Inflammatory macrophage treated with lipopolysaccharide for 4 hours (primary cell): ENCODE measurements at places on chromosomes 1 and 21.

DNA sequence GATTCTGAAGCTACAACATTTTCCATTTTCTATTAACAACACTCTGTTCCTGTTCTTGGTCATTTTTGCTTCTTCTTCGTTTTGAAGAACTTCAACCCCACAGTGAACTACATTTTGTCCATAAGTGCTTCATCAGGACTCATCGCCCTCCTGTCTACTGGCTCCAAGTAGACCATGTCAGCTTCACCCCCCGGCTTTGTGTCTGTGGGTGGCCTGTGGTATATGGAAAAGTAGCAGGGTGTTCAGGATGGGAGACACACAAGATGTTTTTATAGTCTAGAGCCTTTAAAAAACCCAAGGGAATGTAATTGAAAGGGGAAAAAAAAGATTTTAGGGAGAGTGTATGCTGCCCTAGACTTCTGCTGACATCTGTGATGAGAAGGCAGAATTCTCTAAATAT, 46.1 kb downstream of the GIPC2 start:
- no peak for DNase-seq

DNA sequence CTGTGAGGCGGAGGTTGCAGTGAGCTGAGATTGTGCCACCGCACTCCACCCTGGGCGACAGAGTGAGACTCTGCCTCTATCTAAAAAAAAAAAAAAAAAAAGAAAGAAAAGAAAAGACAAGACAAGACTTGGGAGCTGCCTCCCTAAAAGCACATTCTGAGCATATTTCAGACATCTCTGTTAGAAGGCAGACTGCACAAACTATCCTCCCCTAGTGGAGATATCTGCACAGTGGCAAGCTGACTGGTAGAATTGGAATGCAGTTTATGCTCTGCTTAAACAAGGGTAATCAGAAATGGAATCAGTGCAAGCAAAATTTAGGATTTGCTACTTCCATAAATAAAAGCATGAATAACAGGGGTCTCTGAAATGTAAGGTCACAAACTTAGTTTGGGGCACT, 31.8 kb downstream of the GNG4 start:
- DNase-seq = no peak

DNA sequence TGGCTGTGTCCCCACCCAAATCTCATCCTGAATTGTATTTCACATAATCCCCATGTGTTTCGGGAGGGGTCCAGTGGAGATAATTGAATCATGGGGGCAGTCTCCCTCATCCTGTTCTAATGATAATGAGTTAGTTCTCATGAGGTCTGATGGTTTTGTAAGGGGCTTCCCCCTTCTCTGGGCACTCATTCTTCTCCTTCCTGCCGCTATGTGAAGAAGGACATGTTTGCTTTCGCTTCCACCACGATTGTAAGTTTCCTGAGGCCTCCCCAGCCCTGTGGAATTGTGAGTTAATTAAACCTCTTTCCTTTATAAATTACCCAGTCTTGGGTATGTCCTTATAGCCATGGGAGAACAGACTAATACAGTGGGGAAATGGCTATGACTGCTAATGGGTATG, 72.7 kb upstream of the ZNF648 start:
- DNase-seq = no peak

GRCh38 chr1:167514288-167514687, 4.0 kb downstream of the CD247 start:
- DNase-seq = no peak

DNA sequence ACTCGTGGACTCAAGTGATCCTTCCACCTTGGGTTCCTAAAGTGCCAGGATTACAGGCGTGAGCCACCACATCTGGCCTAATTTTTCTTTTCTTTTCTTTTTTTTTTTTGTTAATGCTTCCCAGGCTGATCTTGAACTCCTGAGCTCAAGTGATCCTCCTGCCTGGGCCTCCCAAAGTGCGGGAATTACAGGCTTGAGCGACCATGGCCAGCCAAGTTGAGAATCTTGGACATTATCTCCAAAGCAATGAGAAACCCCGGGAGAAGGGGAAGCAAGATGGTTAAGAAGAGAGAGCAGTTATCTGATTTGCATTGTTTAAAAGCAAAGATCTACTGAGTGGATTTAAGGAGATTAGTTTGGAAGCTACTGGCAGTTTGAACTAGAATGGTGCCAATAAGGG, 9.1 kb downstream of the HIPK1 start:
- no peak for DNase-seq

DNA sequence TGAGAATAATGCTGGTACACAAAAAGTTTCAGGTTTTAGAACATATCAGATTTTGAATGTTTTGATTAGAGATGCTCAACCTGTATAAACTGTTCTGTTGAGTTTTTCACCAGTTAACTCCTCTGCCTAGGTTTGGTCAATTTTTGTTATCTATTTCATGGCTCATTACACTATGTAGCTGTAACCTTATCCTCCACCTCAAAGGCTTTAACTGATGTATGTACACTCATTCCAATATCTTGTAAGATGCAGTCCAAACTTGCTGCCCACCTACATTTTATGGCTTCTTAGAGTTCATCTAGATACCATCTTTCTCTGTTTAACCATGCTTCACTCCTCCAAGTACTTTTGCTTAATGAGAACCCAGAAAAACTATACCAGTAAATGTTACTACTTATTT, 107.8 kb downstream of the EIF4G3 start:
- no peak for DNase-seq

DNA sequence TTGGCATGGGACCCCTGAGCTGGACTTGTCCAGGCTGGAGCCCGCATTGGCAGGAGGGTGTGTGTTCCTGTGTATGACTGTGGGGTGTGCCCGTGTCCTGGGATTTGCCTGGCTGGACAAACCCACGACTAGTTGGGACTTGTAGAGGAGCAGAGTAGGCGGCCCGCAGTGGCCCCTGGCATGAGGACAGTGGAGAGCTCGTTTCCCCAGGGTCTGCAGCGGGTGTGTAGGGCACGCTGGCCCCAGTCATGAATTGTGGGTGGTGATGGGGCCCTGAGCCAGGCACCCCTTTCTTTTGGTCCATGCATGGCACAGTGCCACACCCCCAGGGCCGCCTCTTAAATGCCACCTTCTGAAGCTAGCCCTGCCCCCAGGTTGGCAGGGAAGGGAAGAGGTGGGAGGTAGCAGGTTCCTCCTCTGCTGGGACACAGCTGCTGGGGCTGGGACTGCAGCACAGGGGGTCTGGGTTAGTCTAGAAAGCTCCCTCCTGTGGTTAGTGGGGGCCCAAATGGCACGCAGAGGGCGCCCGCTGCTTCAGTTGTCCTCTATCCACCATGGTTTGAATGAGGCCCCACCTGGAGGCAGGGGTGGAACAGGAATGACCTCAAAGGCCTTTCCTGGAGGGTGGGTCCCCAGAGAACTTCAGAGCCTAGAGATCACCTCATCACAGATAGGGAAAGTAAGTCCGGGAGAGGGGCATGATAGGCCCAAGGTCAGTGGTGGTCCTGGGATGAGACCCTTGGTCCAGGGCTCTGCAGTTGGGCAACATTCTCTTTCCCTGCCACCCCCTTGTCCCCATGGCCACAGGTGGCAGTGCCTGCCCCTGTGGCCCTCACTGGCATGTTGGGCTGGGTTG, 4.1 kb downstream of the CROCC start:
- DNase-seq = no peak

- no peak for DNase-seq
Observed at GRCh38 chr1:1037366-1038327, 17.7 kb downstream of the AGRN start.

GRCh38 chr1:148379170-148379500, 104.0 kb downstream of the PPIAL4G start:
- no peak for DNase-seq

DNA sequence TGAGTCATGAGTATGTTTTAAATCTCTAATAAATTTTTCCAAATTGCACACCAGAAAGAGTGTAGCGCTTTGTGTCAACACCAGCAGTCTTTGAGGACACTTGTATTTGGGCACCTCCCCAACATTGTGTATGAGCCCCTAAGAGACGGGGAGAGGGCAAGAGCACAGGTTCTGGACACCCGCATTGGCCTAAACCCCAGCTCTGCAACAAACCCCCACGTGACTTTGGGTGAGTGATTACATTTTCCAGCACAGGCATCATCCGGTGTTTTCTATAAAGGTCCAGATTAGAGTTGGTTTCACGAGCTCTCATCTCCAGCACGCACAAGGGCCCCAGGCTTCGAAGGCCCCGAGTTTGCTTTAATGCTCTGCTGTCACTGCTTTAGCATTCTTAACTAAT, 66.3 kb upstream of the SLC45A1 start:
- DNase-seq = no peak

- DNase-seq = peak; percentile 97
Observed at GRCh38 chr21:25487046-25487594, 120.2 kb downstream of the MRPL39 start.

DNA sequence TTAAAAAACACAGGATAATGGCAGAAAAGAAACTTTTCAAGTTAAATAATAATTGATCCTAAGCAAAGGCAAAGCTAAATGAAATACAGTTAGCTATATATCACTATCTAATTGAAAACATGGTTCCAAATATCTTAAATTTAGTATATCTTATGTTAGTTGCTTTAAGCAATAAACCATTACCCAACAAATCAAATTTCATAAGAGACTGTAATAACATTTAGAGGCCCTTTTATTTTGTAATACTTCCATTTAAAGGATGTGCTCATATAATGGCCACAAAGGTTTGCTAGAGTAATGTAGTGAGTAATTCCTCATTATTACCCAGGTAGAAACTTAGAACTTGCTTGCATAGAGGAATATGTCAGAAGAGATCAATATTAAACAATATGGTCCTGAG, 32.3 kb downstream of the RPL5 start:
- peak; percentile 61 for DNase-seq

- DNase-seq = no peak
Observed at GRCh38 chr1:87180682-87181081, 148.0 kb upstream of the LMO4 start.
